Panc1 (cell line): ENCODE measurements at places on chromosomes 3 and 15. TPM values are rescaled to one million over a fixed set of nuclear protein-coding genes. Genes with fewer than 3 reads are reported as not detected.

GRCh38 chr3:105278688-105279087, 88.0 kb upstream of the ALCAM start:
- no peaks in the 10 kb centered on the region for H3K36me3 ChIP-seq
- H3K27ac ChIP-seq: no peak overlapping the region
- H3K4me1 ChIP-seq: no peaks in the 10 kb centered on the region
- no peak for DNase-seq

- H3K4me1 ChIP-seq: no peaks in the 10 kb centered on the region
- DNase-seq: no peak
- no peaks in the 10 kb centered on the region for H3K36me3 ChIP-seq
- H3K27me3 ChIP-seq: no peaks in the 10 kb centered on the region
- no peak overlapping the region for H3K27ac ChIP-seq
Observed at GRCh38 chr3:41307065-41307464, 107.8 kb downstream of the CTNNB1 start.

GRCh38 chr3:10753964-10754363, 62.1 kb upstream of the SLC6A11 start:
- H3K4me1 ChIP-seq: no peaks in the 10 kb centered on the region
- H3K27me3 ChIP-seq: peaks cover 5% of the 10 kb centered on the region; the same call in 1 of the 2 replicates
- no peaks in the 10 kb centered on the region for H3K36me3 ChIP-seq
- H3K4me3 ChIP-seq: no peak overlapping the region

DNA sequence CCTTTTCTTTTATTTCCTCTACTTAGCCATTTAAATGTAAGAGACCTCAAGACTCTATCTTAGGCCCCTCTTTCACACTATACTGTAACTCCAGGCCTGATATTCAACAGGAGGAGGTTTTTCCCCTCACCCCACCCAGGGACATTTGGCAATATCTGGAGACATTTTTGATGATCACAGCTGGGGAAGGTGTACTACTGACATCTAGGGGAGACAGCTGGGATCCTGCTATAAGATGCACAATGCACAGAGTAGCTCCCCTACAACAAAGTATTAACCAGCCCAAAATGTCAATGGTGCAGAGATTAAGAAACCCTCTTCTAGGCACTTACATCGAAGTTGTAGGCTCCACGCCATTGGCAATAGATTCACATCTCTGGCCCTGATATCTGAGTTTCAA, 517.5 kb upstream of the UBE2E2 start:
- H3K36me3 ChIP-seq: no peaks in the 10 kb centered on the region
- H3K4me1 ChIP-seq: no peaks in the 10 kb centered on the region
- no peak overlapping the region for H3K4me3 ChIP-seq
- DNase-seq: no peak
- H3K27ac ChIP-seq: no peak overlapping the region

Gene FETUB
- total RNA-seq: not detected

GRCh38 chr3:103614719-103615118, 1179.9 kb downstream of the ZPLD1 start:
- no peaks in the 10 kb centered on the region for H3K36me3 ChIP-seq
- H3K27me3 ChIP-seq: no peaks in the 10 kb centered on the region
- H3K27ac ChIP-seq: no peak overlapping the region

Gene MKRN3
- total RNA-seq: 7.9 TPM

GRCh38 chr15:52804526-52805081, 14.5 kb upstream of the ONECUT1 start:
- H3K36me3 ChIP-seq: no peaks in the 10 kb centered on the region
- H3K27me3 ChIP-seq: peaks cover 11% of the 10 kb centered on the region
- H3K27ac ChIP-seq: no peak overlapping the region
- H3K4me3 ChIP-seq: no peak overlapping the region

Gene DUOXA1
- total RNA-seq: not detected

Gene ELL3
- 6.8 TPM for total RNA-seq

Gene RBP2
- total RNA-seq: not detected

Gene CP
- 5.8 TPM for total RNA-seq

- H3K4me3 ChIP-seq: no peak overlapping the region
- no peak overlapping the region for H3K27ac ChIP-seq
- H3K27me3 ChIP-seq: no peaks in the 10 kb centered on the region
- no peak for DNase-seq
- H3K36me3 ChIP-seq: peaks cover 3% of the 10 kb centered on the region; the same call in 1 of the 2 replicates
Observed at GRCh38 chr3:14188041-14188754, 9.6 kb downstream of the LSM3 start.

GRCh38 chr3:130820976-130821375, 72.9 kb upstream of the ATP2C1 start:
- no peaks in the 10 kb centered on the region for H3K4me1 ChIP-seq
- no peaks in the 10 kb centered on the region for H3K36me3 ChIP-seq
- peaks cover under 1% of the 10 kb centered on the region for H3K27me3 ChIP-seq
- no peak overlapping the region for H3K27ac ChIP-seq

DNA sequence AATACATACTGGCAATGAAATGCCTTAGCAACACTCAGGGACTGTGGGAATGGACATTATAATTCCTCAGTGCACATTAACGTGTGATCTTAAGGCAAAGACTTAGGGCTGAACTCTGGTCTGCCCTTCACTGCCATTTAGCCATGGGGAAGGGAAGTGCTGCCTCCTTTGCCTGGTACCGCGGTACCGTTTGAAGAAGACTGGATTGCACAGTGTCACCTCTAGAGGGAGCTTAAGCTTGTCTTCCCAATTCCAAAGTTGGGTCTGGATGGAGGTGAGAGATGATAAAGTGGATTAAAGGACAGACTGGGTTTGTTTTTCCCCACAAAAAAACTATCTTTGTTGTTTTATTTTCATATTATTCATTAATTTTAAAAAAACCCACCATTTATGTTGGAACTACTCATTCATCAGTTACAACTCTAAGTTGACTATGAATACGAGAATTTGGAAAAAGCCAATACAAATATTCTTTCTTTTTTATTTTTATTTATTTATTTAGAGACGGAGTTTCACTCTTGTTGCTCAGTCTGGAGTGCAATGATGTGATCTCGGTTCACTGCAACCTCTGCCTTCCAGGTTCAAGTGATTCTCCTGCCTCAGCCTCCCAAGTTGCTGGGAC, 60.0 kb upstream of the SYN2 start:
- DNase-seq: peak; percentile 4
- H3K27ac ChIP-seq: no peak overlapping the region

DNA sequence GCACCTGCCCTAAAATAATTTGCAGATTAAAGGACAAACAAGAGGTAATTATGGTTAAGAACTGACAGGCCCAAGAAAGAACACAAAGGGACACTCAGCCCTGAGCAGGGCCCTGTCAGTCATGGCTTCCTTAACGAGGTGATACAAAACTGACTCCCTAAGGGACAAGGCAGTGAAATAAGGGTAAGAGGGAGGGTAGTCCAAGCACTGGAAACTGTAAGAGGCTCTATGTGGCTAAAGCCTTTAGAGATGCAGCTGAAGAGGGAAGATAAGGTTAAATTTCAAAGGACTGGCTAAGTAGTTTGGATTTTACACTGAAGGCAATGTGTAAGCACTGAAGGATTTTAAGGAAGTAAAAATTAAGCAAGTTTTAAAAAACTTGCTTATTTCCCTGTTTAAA, 3.9 kb downstream of the ATR start:
- no peak overlapping the region for H3K4me3 ChIP-seq
- H3K27ac ChIP-seq: 0 out of 2 replicates have a peak overlapping the region, but pooled peaks have one; percentile 1
- H3K36me3 ChIP-seq: no peaks in the 10 kb centered on the region; the same call in 1 of the 2 replicates
- H3K4me1 ChIP-seq: peaks cover 24% of the 10 kb centered on the region

DNA sequence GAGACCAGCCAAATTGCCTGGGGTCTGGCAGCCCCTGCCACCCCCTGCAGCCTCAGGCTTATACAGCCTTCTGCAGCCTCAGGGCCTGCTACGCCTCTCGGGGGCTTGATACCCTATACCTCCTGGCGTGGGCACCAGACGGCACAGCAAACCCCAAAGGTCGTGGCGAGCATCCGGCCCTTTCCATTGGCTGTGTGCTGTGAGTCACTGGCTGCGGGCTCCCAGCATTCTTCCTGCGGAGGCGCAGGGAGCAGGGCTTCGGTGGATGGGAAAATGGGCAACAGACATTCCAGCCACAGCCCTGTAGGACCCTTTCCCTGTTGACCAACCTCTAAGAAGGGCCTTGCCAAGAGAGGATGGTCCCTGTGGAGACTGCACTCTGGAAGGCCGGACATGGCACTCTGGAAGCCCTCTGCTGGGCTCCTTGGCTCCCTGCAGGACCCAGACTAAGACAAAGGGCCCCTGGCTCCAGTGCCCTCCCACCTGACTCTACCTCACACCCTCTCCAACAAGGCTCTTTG, 59.6 kb downstream of the ITGA11 start:
- no peaks in the 10 kb centered on the region for H3K27me3 ChIP-seq
- no peak overlapping the region for H3K4me3 ChIP-seq
- no peak overlapping the region for H3K27ac ChIP-seq
- H3K36me3 ChIP-seq: no peaks in the 10 kb centered on the region

Gene RAB6B
- total RNA-seq: 49.2 TPM

GRCh38 chr3:11186771-11187191, 32.5 kb downstream of the HRH1 start:
- no peak overlapping the region for H3K4me3 ChIP-seq
- no peak for DNase-seq
- H3K27ac ChIP-seq: no peak overlapping the region
- H3K36me3 ChIP-seq: no peaks in the 10 kb centered on the region

DNA sequence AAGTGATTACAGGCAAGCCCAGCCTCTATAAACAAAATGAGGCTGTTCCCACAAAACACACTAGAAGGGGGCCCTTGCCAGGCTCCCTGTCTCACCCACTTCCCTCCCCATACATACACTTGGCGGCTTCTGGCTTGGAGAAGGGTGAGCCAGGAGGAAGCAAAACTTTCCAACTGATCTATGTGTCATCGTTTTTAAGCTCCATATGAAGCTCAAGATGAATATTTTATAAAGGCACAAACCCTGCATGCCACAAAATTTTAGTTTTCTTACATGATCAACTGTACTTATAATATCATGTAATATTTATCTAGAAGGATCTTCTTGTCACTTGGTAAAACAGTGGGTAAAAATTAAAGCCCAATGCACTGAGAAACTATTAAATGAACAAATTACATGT, 80.8 kb upstream of the TJP1 start:
- no peak overlapping the region for H3K4me3 ChIP-seq
- no peaks in the 10 kb centered on the region for H3K4me1 ChIP-seq
- no peaks in the 10 kb centered on the region for H3K27me3 ChIP-seq
- DNase-seq: no peak

DNA sequence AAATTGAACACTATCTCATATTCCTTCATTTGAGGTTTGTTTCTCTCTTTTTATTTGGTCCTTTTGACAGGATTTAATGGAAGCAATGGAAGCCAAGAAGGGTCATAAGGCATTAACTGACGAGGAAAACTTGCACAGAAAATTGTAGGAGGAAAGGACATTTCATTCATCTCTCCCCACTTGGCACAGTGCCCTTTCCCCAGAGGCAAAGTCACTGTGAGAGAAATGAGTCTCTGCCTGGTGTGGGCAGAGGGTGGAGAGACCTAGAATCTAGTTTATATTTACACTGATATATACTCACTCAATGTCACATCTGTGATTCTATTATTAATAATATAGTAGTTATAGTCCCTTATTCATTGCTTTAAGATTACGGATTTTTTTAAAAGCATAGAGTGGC, 324.6 kb upstream of the IL12A start:
- no peaks in the 10 kb centered on the region for H3K27me3 ChIP-seq
- no peaks in the 10 kb centered on the region for H3K4me1 ChIP-seq
- DNase-seq: no peak
- no peaks in the 10 kb centered on the region for H3K36me3 ChIP-seq
- no peak overlapping the region for H3K4me3 ChIP-seq

DNA sequence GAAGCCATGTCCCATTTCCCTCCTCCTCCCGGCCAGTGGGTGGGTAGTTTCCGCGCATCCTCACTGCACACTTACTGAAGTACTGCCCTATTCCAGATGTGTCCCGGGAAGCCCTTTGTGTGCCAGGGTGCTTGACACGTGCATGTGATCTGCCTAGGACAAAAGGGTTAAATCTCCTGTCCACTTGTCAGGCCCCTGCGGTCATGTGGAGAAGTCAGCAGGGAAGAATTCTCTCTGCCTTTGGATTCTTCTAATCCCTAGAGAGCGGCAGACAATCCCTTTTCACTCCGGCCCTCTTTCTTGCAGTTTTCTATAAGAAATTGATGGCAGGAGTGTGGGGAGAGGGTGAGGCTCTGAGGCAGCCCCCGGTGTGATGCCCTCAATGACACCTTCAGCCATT, 19.8 kb downstream of the ST8SIA2 start:
- H3K27me3 ChIP-seq: peaks cover 4% of the 10 kb centered on the region; the same call in 1 of the 2 replicates
- H3K4me1 ChIP-seq: no peaks in the 10 kb centered on the region
- DNase-seq: no peak
- H3K36me3 ChIP-seq: no peaks in the 10 kb centered on the region
- H3K27ac ChIP-seq: no peak overlapping the region

Gene APOD
- total RNA-seq: not detected

DNA sequence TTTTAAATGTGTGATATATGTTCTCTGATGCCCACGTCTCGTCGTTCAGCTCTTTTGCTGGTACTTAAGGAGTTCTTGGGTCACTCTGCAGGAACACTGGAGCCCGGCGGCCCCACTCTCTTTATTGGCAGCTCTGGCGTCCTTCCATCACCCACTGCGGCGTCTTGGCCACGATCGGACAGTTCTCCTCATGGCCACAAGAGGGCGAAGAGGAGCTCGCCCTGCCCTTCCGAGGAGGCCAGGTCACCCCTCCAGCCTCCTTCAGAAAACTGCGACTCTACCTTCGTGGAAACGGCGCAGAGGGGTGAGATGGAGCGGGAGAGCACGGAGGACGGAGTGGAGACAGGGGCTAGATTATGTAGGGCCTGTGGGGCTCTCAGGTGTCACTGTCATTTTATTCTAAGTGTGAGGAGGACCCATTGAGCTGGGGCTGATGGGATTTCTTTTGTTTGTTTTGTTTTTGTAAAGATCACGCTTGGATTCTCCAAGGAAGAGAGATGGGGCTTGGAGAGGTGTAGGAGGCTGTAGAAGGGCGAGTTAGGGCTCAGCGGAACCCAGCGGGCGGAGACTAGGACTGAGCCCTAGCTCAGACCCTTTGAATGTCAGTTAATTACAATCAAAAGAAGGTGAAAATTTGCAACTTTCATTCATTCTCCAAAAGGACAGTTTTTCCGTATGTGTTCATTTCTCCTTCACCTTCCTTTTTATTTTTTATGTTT, 28.0 kb upstream of the GABRA5 start:
- no peaks in the 10 kb centered on the region for H3K4me1 ChIP-seq
- H3K27me3 ChIP-seq: no peaks in the 10 kb centered on the region
- no peak overlapping the region for H3K4me3 ChIP-seq
- no peak overlapping the region for H3K27ac ChIP-seq
- DNase-seq: no peak
- H3K36me3 ChIP-seq: no peaks in the 10 kb centered on the region

GRCh38 chr3:170741756-170742529, 128.1 kb downstream of the RPL22L1 start:
- DNase-seq: no peak
- H3K4me3 ChIP-seq: no peak overlapping the region
- H3K27ac ChIP-seq: peak overlapping the region; percentile 30; the same call in 1 of the 2 replicates
- no peaks in the 10 kb centered on the region for H3K27me3 ChIP-seq
- H3K4me1 ChIP-seq: peaks cover 5% of the 10 kb centered on the region; the same call in 1 of the 2 replicates
- H3K36me3 ChIP-seq: no peaks in the 10 kb centered on the region
